ENCODE measurements at places on chromosomes 11 and 22.

- DNase-seq, result no peak
These were observed 16.6 kb downstream of the GALNT18 start for GRCh38 chr11:11605181-11605580.

DNA sequence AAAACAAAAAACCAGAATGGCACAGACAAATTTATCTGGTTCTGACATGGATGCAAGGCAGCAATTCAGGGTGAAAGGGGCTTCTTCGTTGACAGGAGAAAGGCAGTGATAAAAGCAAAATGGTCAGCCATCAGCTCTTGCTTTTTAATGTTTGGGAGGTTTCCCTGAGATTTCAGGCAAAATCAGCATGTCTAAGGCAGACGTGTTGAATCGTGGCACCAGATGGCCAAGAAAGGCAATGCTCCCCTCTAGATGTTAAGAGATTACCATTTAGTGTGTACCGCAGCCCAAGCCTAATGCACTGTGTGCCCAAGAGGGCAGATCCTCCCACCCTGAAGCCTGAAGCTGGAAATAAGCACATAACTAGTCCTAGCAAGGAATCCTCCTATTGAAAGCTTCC, 88.8 kb upstream of the GALNT18 start:
- no peak for DNase-seq

DNA sequence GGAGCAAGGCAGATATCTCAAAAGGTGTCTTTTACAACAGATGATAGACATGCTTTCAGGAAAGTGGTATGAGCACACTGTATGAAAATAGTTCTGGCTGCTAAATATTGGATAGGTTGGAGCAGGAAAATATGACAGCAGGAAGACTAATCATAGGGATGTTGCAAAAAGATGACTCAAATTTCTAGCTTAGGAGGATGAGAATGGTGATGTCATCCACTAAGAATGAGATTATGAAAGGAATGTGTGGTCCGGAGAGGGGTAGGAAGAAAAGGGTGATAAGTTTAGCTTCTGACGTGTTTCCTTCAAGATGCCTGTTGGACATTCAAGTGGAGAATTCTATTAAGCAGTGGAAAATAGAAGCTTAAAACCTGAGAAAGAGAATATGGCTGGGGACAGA, 46.4 kb downstream of the RCN1 start:
- DNase-seq, result no peak

- no peak for DNase-seq
These were observed 37.1 kb downstream of the SHISAL1 start for GRCh38 chr22:44275631-44275995.

GRCh38 chr11:120750647-120751549, 239.3 kb downstream of the GRIK4 start:
- no peak for DNase-seq

DNA sequence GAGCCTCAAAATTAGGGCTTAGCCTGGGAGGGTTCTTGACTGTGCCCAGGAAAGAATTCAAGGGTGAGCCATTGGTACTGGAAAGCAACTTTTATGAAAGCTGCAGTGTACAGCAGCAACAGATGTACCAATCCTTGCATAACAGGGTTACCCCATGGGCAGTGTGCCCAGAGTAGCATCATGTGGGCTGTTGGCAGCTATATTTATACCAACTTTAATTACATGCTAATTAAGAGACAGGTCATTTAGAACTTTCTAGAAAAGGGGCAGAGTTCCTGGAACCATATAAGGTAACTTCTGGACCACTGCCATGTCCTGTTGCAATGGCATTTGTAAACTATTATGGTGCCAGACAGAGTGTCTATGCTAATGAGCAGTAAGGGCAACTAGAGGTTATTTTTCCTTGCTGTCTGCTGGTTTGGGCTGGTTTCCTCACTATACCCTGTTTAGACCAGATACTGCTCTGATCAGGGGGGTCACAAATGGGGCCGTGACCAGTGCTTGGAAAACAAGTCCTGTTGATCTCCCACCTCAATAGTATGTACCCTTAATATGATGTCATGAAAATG, 1120.5 kb upstream of the RAG2 start:
- no peak for DNase-seq

- DNase-seq, result no peak
These were observed 45.0 kb downstream of the PPP6R3 start for GRCh38 chr11:68505596-68505995.

DNA sequence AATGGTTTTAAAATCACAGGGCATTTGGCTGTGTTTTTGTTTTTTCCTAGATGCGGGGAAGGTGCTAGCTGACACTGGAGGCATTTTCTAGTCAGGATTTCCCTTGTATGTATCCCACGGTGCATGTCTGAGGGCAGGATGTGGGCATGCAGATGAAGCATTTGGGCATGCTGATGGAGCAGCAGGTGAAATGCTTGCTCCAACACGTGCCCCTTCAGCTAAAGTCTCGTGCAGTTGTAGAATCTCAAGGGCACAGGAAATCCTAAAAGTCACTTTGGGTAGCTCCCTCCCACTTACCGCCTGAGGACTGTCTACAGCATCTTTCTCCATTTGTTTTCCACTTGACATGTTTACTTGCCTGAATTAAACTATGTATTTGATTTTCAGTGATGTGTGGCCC, 429.4 kb upstream of the B3GAT1 start:
- DNase-seq, result no peak

DNA sequence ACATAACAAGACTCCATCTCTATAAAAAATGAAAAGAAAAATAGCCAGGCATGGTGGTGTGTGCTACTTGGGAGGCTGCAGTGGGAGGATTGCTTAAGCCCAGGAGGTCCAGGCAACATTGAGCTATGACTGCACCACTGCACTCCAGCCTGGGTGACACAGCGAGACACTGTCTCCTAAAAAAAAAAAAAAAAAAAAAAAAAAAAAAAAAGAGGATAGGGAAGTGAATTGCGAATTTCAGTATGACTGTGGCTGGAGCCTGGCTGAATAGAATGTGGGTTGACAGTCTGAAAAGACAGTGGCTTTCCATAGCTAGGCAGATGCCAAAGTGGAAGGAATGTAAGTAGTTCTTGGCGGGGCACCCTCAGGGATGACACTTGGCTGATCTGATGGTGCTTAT, 6.4 kb upstream of the LDHAL6A start:
- DNase-seq, result no peak

DNA sequence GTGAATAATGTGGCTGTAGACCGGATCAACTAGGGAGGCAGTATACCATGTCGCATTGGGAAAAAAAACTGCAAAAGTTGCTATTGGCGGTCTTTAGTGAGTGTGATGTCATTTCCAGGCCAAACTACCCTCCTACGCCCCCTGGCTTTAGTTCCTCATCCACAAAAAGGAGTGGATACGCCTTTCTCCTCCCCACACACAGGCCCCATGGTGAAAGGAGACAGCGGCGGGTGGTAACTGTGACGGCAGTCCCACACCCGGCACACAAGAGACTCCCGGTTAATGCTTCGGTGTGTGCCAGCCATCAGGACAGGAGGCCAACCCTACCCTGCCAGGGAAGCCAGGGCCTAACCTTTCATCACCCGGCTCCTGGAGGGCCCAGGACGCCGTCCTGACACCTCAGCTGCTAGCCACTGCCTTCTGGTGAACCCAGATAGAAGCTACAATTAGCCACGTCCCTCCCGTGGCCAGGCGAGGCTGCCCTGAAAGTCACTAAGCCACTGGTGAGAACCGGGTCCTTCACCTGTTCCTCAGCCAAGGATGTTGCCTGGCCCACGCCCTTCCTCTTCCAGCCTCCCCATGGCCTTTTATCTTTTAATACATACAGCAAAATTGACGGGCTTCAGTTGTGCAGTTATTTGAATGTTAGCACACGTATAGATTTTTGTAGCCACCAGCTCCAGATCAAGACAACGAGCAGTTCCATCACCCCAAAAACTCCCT, 10.8 kb downstream of the TP53I11 start:
- no peak for DNase-seq

DNA sequence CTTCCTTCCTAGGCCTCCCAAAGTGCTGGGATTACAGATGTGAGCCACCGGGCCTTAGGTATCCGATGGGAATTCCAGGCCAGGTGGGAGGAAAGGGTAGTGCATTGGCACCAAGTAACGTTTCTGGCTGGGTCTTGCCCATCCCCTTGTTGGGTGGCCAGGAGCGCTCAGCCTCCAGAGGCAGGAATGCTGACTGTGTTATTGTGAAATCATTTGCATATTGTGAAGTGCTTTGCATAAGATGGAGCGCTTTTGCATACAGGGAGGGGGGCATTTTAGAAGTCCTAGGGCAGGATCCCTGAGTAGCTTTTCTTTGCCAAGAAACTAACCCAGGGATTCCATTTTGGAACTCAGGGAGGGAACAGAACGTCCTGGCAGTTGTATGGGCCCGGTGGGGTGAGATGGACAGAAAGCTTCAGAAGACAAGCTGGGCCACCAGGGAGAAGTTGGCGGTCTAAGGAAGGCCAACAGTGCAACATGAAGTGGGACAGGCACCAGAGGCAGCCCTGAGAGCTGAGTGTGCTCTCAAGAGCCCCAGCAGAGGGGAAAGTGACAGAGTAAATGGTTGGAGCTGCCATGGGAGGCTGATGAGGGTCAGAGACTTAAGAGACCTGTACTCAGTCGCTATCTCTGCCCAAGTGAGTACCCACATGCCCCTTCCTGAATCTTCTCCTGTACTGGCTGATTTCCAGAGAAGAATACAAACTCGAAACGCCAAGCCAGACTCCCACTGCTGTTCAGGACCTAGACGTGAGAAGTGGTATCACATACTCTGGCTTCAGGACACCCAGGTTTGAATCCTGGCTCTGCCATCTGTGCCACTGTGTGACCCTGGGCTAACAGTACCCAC, 1.3 kb upstream of the SLC39A13 start:
- no peak for DNase-seq

DNA sequence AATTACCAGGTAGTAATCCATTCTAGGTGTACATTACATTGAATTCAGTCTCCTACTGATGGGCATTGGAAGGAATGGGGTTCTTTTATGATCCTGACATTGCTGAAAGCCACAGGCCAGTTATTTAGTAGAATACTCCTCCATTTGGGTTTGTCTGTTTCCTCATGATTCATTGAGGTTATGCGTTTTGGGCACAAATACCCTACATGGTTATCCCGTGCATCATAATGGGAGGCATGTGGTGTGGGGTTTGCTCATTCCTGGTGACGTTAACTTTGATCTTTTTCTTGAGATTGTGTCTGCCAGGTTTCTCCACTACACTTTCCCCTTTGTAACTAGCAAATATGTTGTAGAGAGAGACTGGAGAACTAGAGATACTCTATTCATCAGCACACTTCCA, 5.5 kb downstream of the FOLR3 start:
- no peak for DNase-seq

GRCh38 chr11:134401825-134402809, 9.9 kb downstream of the B3GAT1 start:
- DNase-seq, result no peak

- no peak for DNase-seq
These were observed 195.9 kb downstream of the CSNK2A3 start for GRCh38 chr11:11157185-11157584.

GRCh38 chr11:73951797-73952196, 971 bp downstream of the DNAJB13 start:
- no peak for DNase-seq

- no peak for DNase-seq
These were observed 19.8 kb downstream of the MTMR2 start for GRCh38 chr11:95904009-95904650.

DNA sequence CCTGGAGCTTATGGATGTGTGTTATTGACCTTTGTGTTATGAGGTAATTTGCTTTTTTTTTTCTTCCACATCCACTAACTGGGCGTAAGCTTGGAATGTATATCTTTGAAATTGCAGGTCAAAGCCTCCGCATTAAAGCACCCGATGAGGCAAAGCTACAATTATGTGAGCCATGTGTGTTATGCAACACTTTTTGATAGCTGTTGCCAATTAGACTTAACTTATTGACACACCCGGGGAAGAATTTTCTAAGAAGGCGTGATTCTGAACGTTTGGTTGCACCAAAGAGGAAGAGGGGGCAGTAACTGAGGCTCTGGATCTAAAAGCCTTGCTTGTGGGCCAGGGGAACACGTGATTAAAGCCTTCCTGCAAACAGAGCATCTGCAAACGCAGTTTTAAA, 610 bp upstream of the TEX12 start:
- DNase-seq, result no peak

Measured in activated CD4-positive, CD25-positive, alpha-beta regulatory T cell treated with anti-CD3 and anti-CD28 coated beads, Interleukin-2, amount 50 U/mL, for 72 hours (primary cell).